Stimulated activated CD8-positive, alpha-beta memory T cell treated with anti-CD3 and anti-CD28 coated beads, Interleukin-7, amount 100 ng/mL, for 4 hours (primary cell): ENCODE measurements at places on chromosomes 7 and 10.

DNA sequence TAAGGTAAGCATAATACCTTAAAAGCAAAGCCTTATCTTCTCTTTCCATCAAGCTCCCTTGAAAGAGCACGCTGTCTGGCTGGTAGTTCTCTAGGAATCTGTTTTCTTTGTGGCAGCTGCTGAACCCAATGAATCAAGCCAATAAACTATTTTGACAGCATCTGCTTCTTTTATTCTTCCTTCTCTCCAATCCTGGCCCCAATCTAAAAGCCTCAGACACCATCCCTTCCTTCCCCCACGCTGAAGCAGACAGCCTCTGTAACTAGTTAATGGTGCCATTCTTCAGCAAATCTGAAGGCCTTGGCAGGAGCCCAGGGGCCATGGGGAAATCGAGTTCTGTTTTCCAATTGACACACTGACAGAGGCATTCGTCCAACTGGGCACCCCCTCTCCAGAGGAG is 186.6 kb upstream of the LYZL1 start:
- DNase-seq: no peak

GRCh38 chr7:77759294-77759889 is 38.8 kb downstream of the TMEM60 start:
- peak; percentile 21 for DNase-seq

GRCh38 chr7:100169147-100169850 is 882 bp upstream of the GAL3ST4 start:
- no peak for DNase-seq

GRCh38 chr7:12814107-12814506 is 126.7 kb downstream of the ARL4A start:
- DNase-seq: no peak
